H9 (cell line): ENCODE measurements at places on chromosomes 16 and 17. TPM values are rescaled to one million over a fixed set of nuclear protein-coding genes. Genes with fewer than 3 reads are reported as not detected.

Gene SLC35G3
- total RNA-seq: not detected in 2 replicates

GRCh38 chr17:50055426-50056216, at the start of gene ITGA3:
Gene ITGA3, plus strand, starts transcription at chr17:50056110. Its CDS starts 330 bp downstream, at chr17:50056440.
- DNase-seq: peak; percentile 97

DNA sequence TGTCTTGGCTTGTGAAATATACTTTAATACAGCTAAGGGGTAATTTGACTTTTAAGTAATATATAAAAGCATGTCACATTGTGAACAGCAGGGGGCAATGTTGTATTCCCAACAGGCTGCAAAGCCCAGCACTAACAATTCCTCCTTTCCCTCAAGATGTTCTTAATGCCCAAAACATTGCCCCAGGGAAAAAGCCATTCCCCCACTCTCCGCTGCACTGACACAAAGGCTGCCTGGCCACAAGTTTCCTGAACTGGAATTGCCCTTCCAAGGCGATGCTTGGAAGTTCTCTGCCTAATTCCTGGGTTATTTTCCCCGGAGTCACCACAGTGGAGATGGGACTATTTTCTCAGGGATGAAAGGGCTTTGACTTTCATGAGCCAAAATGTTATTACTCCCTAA, 27.2 kb downstream of the CLEC16A start:
- DNase-seq: peak; percentile 72

GRCh38 chr16:67454104-67454503, 23.2 kb downstream of the HSD11B2 start:
- DNase-seq: no peak

Gene BAIAP3
- total RNA-seq: 5.9 and 6.8 TPM in 2 replicates

Gene KRT36
- total RNA-seq: not detected in 2 replicates

Gene SPATA32
- 0.42 and 0.81 TPM in 2 replicates for total RNA-seq

DNA sequence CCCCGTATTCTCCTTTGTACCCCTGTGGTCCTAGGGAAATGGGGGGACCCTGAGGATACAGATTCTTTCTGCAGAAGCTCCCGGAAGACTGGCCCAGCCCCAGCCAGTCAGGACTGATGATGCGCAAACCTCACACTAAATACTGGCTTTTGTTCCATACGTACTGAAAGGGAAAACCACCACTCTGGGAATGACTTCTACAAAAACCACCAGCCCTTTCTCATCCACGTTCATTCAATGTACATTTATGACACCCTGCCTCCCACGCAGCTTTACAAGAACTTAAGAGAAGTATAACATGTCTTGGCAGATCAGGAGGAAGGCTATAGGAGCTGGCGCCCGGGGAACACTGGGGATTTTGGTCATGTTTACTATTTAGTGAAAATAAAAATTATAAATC, 70.6 kb downstream of the MARCHF10 start:
- DNase-seq: peak; percentile 21
